DMS53 (cell line): ENCODE measurements at places on chromosomes 1 and 21.

- no peak for DNase-seq
Observed at GRCh38 chr21:29436143-29436542, 137.4 kb downstream of the BACH1 start.

DNA sequence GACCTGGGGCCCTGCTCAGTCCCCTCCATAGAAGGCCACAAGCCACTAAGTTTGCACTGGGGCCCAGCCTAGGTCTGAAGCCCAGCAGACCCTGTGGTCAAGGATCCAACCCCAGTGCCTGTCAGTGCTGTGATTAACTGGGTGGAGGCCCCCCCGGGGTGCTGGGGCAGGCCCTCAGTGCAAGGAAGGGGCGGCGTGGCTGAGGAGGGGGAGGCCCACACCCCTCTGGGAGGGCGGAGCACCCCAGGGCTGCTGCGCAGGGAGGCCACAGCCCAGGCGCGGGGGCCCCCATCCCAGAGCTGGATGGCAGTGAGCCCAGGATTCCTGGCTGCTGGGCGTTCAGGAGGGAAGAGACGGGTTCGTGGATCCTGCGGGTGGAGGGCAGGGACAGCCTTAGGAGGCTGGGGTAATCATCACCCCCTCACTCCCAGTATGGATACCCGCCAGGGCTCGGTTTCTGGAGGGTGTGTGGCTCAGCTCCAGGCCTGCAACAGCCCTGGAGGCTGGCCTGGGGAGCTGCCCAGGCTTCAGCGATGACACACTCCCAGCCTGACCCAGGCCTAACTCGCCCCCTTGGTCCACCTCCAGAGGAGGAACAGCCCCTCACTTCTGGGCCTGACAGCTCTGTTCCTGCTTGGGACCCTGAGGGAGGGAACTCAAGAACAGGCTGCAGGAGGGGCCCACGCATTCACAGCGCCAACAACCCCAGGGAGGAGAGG, 890 bp downstream of the GJC2 start:
- no peak for DNase-seq

GRCh38 chr1:87051965-87052364, 137.5 kb downstream of the HS2ST1 start:
- no peak for DNase-seq

DNA sequence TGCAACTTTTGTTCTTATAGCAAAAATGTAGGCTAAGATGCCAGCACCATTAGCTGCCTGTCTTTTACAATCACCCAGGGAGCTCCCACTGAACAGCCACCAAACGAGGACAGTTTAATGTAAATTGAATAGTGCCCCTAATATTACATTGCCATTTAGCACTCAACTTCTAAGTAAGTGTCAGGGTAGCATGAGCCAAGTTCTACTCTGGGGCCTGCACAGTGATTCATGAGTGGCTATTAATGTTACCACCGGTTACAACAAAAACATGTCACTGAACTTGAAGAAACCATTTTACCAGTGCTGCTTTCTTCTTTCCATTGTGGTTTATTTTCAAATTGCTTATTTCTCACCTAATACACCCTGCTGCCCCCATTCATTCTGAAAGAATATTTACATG, 295.6 kb upstream of the RRP15 start:
- no peak for DNase-seq

GRCh38 chr1:16352842-16353535, 709 bp upstream of the FBXO42 start:
- DNase-seq = peak; percentile 83

DNA sequence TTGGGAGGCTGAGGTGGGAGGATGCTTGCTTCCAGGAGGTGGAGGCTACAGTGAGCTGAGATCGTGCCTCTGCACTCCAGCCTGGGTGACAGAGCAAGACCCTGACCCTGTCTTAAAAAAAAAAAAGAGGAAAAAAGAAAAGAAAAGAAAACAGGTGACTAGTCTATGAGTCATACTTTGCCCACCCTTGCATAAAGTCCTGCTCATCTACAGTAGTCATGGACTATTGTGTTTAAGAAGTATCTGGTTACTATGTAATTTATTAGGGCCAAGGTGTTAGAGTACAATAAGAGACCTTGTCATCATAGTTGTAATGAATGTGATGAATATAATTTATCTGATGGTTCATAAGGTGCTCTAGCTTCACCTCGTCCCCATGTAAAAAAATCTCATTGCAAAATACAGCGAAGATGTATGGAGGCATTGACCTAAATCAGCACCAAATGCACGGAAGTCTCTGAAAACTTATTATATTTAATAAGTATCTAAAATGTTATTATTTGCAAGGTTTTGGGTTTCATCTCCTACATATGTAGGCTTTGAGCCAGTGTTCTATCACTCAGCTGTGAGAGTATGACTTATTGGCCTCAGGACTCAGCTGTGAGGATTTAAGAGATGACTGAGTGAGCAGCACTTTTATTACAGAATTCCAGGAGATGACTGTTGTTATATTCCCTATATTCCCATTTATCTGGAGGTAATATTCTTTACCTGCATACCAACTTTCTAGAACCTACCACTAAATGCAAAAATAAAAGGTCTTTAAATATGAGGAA, 19.9 kb upstream of the KCNJ6 start:
- no peak for DNase-seq

- peak; percentile 71 for DNase-seq
Observed at GRCh38 chr1:21261551-21262292, 28.5 kb downstream of the ECE1 start.

DNA sequence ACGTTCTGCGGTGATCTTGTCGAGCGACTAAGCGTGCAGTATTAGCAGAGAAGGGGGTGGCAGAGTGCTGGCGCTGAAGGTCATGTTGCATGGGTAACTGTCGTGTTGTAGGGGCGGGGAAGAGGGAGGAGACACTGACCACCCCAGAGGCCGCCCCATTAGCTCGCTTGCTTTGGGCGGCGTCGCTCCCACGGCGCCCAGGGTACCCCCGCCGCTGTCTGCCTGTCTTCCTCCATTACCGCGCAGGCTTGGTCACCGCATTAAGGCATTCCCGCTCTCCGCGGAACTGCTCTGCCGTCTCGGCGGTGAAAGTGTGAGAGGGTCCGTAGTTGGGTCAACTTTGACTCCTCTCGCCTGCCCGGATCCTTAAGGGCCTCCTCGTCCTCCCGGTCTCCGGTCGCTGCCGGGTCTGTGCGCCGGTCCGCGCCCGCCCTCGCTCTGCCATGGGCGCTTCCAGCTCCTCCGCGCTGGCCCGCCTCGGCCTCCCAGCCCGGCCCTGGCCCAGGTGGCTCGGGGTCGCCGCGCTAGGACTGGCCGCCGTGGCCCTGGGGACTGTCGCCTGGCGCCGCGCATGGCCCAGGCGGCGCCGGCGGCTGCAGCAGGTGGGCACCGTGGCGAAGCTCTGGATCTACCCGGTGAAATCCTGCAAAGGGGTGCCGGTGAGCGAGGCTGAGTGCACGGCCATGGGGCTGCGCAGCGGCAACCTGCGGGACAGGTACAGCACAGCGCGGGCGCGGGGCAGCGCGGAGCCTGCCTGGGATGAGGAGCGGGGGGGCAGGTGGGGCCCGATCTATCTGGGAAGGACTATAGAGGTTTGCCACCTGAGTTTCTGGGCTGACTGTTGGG, at the start of gene MTARC2:
MTARC2 (plus strand) TSS at position 234 of the 846 bp plus-strand sequence; CDS start at position 444, 210 bp downstream.
- peak; percentile 78 for DNase-seq

- DNase-seq = no peak
Observed at GRCh38 chr1:191530928-191531327, 627.3 kb upstream of the RGS18 start.

DNA sequence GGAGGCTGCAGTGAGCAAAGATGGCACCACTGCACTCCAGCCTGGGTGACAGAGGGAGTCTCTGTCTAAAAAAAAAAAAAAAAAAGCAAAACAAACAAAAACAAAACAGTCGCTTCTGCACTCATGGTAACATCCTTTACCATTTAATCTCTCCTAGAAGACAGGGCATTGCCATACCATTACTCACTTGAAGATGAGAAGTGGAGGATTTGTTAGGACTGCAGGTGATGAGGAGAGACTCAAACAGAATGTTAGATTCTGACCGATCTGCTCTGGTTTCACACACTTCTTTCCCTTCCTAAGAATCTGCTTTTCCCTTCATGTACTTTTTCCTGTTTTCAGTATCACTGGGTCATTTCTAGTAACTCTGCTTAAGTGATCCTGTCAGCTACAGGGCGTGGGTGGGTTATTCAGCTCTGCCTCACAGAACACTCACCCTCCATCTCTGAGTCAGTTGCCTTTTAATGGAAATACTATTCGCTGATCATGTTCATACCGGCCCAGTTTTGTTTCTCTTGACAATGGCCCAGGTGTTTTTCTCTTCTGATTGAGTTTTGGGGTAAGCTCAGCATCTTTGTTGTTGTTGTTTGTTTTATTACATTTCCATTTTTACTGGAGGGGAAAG, 148.0 kb upstream of the ERG start:
- no peak for DNase-seq

- DNase-seq = peak; percentile 66
Observed at GRCh38 chr1:208221291-208221622, 22.9 kb downstream of the PLXNA2 start.

DNA sequence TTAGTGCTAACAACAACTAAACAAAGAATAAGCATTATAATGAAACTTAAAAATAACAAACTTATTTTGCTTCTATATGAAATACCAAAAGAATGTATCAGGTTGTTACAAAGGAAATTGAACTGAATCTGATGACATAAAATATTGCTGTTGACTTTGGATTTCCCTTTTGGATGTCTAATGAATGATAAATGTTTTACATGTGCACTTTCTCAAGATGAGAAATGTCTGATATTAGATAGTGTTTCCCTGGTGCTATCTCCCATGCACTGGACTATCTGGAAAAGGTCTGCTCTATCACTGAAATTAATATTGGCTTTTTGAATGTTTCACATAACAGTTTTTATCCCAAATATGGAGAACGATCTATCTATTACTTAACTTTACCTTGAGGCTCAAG, 179.9 kb downstream of the HMCN1 start:
- DNase-seq = no peak

DNA sequence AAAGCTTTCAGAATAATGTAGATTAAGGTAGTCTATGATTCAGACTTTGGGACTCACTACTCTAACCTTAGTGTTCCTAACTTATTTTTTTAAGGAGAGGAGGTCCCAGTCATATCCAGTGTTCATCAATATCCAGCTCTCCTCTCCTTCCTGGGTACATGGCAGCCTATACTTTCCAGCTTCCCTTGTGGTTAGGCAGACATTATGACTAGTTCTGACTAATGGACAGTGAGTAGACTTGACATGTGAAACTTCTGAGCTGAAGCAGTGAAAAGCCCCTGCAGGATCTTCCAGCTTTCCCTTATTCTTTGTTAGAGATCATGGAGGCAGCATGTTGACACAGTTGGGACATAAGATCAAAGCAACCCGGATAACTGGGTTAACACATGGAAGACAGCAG, 144.2 kb downstream of the PTPRU start:
- DNase-seq = no peak

- DNase-seq = no peak
Observed at GRCh38 chr1:44549510-44549909, 124.8 kb downstream of the TMEM53 start.

GRCh38 chr1:243705585-243705984, 144.5 kb downstream of the AKT3 start:
- no peak for DNase-seq

DNA sequence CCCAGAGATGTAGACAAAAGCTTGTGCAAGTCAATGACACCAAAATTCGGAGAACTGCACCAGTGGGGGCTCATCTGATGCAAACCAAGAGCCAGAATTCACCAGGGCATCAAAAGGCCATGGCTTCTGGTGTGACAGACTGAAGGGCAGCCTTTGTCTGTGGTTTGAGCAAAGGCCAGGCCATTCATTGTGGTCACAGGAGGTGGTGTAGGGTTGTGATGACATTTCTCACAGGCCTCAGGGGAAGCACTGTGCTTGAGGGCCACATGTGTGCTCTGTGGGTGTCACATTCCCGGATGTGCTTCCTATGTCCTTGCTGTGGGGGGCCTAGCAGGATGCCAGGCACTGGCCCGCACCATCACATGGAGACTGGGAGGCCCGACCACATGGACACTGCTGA, 22.5 kb upstream of the KCNE1 start:
- no peak for DNase-seq

DNA sequence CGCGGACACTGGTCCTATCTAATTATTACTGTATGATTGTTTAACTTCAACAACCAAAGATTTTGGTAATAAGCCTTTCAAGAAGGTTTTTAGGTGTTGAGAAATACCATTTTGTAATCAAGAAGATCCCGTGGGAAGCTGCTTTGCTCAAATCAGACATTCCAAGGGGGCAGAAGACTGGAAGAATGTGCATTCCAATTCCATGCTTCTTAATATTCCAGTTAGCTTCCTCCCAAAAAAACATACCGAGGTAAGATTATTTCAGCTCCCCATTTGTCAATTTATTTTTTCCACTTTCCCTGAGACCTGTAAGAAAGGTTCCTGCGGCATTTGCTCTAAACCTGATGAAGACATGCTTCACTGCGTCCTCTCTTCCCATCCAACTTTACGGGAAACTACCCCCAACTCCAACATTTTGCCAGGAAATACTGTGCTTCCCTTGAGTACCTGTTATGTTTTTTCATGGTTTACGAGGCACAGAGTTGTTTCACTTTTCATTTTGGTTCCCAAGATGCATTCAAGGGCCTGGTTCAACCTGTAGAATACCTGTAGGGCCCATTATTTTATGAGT, 4.1 kb downstream of the CNN3 start:
- DNase-seq = no peak
